Stimulated activated CD8-positive, alpha-beta memory T cell treated with anti-CD3 and anti-CD28 coated beads, Interleukin-4, amount 100 ng/mL, for 48 hours (primary cell): ENCODE measurements at places on chromosomes 3 and 15.

- DNase-seq: no peak
Observed at GRCh38 chr3:160099834-160100233, 111.2 kb downstream of the IL12A start.

- no peak for DNase-seq
Observed at GRCh38 chr3:30544812-30545211, 61.6 kb upstream of the TGFBR2 start.

DNA sequence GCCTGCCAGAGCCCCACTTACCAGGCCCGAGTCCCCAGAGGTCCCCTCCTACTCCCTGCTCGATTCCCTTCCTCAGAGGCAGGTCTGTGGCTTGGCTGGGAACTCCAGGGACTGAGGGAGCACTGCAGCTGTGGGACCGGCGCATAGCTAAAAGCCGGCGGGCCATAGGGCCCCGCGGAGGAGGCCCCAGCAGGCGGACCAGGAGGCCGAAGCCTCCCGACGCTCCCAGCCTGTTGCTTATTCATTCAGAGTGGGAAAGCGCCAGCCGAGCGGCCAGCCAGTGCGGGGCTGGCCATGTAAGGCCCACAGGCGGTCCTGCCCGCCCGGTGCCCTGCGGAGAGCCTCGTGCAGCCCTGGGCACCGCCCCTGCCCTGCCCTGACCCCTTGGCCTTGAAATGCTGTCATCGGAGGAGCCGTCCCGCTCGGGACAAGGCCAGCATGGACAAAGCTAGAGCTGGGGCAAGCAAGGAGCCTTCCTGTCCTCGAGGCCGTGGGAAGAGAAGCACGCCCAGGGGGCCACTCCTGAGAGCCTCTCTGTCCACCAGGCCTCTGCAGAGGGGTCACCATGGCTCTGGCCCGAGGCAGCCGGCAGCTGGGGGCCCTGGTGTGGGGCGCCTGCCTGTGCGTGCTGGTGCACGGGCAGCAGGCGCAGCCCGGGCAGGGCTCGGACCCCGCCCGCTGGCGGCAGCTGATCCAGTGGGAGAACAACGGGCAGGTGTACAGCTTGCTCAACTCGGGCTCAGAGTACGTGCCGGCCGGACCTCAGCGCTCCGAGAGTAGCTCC, at the start of gene LOXL1:
LOXL1 (plus strand) TSS at position 244 of the 784 bp plus-strand sequence; CDS start at position 566, 322 bp downstream.
- DNase-seq: no peak

GRCh38 chr3:141151439-141151838, 80.2 kb upstream of the PXYLP1 start:
- no peak for DNase-seq

GRCh38 chr15:45231132-45231531, 20.9 kb upstream of the SLC28A2 start:
- no peak for DNase-seq

- DNase-seq: no peak
Observed at GRCh38 chr3:95905182-95905581, 909.2 kb upstream of the EPHA6 start.

- DNase-seq: no peak
Observed at GRCh38 chr3:42491881-42492507, 10.4 kb upstream of the VIPR1 start.

DNA sequence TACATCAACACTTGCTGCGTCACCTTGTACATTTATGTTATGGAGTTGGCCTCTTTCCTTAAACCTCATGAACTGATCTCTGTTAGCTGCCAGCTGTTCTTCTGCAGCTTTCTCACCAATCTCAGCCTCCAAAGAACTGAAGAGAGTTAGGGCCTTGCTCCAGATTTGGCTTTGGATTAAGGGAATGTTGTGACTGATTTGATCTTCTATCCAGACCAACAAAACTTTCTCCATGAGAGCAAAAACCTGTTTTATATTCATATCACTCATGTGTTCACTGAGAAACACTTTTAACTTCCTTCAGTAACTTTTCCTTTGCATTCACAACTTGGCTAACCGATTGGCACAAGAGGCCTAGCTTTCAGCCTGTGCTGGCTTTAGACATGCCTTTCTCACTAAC, 1156.0 kb upstream of the CADM2 start:
- no peak for DNase-seq

DNA sequence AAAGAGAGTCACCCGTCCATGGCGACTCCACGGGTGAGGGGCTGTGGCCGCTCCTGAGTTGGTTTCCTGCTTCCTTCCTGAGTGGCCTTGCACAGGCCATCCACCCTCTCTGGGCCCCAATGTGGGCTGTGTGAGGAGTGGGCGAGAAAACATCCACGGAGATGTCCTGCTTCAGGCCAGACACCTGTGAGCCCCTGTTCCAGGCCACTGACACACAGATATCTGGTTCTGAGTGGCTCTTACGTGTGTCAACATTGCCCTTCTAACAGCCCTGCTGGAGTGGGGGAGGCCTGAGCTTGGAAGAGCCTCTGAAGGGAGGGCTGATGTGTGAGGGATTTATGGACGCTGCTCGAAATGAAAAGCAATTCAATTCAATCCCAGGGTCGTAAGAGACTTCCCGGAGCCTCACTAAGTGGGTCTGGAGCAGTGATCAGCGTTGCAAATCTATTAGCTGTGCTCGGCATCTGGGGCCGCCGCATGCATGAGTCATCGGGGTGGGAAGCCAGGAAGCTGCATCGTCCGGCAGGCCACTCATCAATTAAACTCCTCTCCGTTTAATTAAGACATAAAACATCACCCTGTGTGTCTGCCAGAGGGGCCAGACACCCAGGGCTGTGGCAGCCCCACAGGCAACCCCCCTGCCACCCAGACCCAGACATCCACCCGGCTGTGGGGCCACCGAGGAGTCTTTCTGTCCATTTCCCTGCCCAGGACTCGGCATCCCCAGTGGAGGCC, 20.0 kb upstream of the PRR23E start:
- DNase-seq: no peak

- no peak for DNase-seq
Observed at GRCh38 chr3:195210266-195210973, 60.5 kb downstream of the XXYLT1 start.

GRCh38 chr3:45841757-45842491, at the start of gene LZTFL1:
TSS of gene LZTFL1 (minus strand) at chr3:45842119. CDS start at chr3:45841991, 128 bp downstream.
- peak; percentile 91 for DNase-seq

DNA sequence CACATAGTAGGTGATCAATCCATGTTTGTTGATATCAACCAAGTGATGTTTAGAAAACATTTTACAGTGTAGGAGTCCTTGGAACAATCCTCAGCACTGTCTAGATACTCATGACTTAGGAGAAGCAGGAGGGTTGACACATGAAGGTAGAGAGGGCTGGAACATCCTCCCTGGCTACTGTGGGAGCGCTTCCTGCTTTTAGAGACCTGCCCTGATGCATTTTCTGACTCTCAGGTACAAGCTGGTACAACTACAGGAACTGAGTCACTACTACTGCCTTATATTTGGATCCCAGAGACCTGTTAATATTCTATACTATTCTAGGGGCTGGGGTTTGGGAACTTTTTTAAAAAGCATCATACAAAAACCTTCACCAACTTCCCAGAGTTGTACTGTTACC, 20.1 kb downstream of the GPR156 start:
- DNase-seq: no peak

DNA sequence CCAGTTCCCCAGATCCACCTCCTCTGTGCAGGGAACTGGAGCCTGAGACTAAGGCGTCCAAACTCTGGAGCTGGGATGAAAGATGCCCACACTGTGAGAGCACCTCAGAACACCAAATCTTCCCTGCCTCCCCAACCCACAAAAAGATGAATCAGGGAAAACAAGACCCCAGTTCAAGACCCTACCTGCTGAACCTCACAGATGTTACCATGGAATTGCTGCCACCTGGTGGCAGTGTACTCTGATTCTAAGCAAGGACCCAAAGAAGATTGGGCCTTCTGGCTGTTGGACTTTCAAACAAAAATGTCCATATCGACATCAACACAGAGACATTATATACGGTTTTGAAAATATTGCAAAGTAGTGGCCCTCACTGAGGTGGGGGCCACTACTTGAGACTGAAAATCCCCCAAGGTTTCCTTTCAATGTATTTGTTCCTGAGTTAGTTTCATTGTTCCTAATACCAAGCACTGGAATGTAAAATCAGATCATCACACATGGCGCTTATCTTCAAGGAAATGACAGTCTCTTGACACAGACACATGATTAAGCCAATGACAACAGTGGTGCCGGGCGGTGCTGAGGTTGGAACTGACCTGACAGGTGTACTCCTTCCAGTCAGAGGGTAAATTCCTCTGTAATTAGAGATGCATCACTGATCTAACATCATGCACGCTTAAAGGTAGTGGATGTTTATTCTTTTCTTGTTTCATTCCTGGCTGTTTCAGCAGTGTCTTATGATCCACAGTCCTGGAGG, 67.6 kb downstream of the SLC6A11 start:
- peak; percentile 33 for DNase-seq

GRCh38 chr3:129701161-129701560, 94.7 kb upstream of the PLXND1 start:
- no peak for DNase-seq

DNA sequence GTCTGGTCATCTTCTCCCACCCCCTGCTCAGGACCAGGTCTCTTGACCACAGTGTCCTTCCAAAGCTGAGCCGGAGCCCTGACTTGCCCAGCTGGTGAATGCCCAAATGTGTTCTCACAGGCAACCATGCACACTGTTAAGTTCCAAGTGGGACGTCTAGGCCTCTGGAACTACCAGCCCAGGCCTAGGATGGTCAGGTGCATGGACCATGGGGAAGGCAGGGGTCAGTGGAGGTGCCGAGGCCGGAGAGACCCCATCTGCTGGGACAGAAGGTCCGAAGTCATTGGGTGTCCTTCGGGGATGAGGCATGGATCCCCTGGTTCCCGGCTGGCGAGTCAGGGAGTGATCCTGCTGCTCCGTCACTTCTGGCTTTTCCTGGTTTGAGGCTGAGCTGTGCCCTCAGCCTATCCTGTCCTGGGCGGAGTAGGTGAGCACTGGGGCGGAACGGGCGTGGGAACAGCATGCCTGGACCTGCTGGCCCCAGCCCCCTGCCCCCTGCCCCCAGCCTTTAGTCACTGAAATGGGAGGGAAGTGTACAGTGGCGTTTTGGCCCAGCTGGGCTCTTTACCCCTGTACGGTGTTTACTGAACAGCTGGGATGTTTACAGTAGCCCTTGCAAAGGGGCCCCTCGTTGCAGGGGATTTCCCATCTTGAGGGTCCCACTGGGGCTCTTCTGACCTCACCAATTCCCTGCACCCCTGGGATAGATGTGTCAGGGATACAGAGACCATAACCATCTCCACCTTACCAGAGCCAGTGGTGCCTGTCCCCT, 12.1 kb downstream of the SEMA3F start:
- DNase-seq: no peak

- DNase-seq: peak; percentile 34
Observed at GRCh38 chr3:113212150-113212843, 940 bp downstream of the BOC start.

- peak; percentile 49 for DNase-seq
Observed at GRCh38 chr3:51434746-51435327, 43.8 kb downstream of the RBM15B start.

DNA sequence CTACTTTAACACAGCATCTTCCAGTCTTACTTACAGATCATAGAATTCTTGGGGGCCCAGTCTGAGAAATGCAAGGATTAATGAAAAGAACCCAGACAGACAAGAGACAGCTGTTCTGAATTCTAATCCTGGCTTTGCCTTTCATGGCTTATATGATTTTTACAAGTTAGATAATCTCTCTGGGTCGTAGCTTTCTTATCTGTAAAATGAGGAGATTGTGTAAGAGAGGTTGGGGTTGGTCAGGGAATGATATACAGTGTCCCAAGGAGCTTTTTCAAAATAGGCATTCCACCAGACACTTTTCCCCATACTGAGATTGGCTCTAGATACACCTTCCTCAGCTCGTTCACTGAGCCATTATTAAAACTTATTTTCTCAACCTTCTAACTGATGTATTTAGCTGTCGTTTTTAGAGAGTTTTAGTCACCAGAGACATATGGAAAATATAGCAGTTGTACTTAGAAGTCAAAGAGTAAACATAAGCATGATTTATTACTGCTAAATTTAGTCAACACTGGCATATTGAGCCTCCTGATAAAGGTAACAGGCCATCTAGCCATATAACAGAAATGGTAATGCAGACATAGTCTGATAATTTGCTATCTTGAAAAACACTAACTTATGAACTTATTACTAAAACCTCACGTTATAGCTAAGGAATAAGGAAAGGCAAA, 163.0 kb upstream of the MLF1 start:
- no peak for DNase-seq

- DNase-seq: no peak
Observed at GRCh38 chr3:79405183-79405582, 362.6 kb downstream of the ROBO1 start.

GRCh38 chr15:63892794-63893441, 59.2 kb upstream of the HERC1 start:
- DNase-seq: peak; percentile 85

DNA sequence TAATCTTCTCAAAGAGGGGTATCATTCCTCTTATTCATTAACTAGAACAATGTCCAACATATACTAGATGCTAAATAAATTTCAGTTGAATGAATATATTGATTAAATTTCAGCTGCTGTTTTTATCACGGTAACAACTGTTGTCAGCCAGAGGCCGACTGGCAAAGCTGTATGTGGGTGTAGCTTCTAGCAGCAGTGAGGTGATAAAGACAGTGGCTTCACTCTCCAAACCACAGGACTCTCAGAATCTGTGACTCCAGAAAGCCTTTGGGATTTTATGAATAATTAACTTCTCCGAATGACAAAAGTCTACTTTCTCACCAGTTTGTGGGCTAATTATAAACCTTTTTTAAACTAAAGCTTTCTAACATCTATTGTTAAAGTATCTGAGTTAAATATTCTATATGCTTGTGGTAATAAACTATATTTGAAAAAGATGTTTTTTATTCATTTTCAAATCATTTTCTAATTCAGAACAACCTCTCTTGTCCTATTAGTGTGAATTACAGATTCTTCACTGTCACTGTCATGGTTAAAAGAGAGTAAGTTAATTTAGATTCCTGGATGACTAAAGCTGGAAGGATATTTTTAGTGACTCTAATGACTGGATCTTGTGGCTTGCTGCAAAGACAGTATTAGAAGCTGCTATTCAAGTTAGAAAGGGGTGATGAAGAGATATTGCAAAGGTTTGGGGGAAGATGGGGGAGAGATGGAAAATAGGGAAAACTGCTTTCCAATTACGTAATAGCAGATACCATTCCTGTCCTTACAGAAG, 796.4 kb upstream of the ARPP21 start:
- DNase-seq: no peak

- no peak for DNase-seq
Observed at GRCh38 chr15:62552444-62552843, 387.4 kb upstream of the C2CD4B start.
